HEK293T (cell line): ENCODE measurements at places on chromosomes 2 and 18.

DNA sequence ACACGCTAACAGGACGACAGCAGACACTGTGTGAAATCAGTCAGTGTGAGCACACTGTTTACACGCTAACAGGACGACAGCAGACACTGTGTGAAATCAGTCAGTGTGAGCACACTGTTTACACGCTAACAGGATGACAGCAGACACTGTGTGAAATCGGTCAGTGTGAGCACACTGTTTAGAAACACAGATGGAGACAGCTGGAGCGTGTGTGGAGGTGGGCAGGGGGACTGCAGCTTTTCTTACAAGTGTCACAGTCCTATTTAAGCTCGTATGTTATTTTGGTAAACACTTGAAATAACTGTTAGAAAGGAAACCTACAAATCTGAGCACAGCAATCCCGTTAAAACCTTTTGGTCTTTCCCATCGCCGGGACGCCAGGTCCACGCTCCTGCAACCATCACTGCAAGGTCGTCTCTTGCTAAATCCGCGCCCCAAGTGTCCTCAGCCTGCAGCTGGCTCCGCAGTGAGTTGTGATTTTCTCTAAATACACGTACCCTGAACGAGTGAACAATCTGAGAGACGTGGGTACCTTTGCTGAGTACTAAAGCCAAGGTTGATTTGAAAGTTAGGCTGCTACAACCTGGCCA lies 58.9 kb upstream of the CTDP1 start:
- DNase-seq: no peak

DNA sequence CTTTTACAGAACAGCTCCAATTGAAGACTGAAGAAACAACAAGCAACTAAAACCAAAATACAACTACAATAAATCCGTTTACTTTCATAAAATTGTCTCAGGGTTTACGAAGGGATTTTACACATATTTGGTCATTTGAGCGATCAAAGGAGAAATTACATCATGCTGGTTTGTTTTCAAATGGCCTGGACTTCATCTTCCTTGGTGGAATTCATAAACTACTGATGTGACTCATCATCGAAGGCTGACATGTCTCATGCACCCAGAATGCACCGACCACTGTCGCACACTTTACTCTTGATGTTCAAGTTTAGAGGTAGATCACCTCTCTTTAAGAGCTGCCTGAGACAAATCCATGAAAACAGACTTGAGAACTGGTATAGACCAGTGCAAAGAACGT lies 25.6 kb upstream of the PMAIP1 start:
- DNase-seq: no peak

DNA sequence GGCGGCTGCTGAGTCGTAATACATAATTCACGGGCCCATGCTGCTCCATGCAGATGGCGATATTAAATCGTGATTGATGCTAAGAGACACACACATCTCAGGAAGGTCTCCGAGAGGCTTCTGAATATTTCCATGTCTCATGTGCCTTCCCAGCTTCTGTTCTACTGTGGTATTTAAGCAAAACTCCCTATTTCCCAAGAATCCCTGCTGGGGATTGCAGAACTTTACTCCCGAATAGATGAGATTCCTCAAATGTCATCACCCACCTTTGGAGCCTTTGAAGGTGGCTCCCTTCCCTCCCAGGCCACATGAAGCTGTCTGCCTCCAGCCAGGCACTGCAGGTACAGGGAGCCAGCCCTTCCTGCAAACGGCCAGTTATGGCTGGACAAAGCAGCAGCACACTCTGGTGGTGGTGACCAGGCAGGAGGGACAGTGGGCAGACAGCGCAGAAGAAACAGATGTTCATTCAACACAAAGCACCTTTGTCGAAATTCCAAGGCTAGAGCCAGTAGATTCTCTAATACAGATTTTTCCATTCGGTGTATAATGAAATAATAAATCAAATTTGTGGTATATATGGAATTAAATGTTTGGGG lies 14.1 kb downstream of the NRP2 start:
- DNase-seq: no peak

- no peak for DNase-seq
Measured at GRCh38 chr2:128558895-128559532, 240.3 kb upstream of the HS6ST1 start.

DNA sequence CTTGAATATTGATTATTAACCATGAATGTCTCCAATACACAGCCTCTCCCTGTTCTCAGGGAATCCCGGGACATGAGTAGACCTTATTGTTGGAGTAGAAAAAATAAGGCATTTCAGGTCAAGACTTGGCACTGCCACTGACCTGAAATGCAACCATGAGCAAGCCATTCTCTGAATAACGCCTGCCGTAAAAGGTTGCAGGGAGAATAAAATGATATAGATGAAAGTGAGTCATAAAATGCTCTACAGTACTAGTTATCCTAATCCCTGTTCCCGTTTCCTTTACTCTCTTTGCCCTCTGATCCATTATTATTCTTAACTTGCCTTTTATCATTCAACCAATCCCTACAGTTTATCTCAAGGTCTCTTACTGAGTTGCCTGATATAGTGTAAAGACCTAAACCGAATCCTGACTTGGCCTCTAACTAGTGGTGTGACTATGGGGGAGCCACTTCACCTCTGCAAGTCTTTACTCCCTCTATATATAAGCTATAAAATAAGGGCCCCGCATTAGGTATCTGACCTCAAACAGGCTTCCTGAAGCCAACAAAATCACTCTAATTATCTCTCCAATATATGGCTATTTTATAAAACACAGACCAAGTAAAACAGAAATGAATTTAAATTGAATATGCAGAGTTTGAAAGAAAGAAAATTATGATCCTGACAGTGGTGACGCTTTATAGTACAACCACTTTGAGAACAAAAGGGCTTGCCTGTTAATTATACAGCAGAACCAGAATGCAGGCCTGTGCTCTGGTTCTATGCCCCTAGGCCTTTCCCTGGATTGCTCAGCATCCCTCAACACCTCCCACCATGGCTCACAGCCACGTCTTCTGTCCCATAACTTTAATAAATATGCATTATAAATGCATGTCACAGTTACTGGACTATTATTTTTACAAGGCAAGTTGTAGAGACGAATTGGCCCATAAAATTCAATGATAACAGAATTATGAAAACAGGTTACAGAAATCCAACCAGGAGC lies 183.1 kb downstream of the STK39 start:
- no peak for DNase-seq
